ENCODE measurements at places on chromosomes 16 and 17. TPM values are rescaled to one million over a fixed set of nuclear protein-coding genes. Genes with fewer than 3 reads are reported as not detected.

DNA sequence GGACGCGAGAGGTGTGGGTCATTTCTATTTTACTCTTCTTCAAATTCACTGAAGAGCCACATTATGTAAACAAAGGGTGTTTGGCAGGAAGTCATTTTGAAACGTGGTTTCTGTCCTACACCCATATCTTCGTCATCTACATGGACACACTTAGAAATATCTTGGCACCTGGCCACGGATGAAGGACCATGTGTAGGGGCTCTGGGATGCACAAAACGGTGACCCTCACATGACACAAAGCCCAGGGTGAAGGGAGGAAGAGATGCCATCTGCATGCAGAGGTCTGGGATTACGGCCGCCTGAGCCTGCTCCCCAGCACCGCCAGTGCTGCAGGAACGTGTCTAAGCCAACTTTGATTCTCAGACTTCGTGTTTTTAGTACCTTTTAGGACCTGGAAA lies 130.2 kb upstream of the CHMP6 start:
- DNase-seq, result no peak

GRCh38 chr16:16175296-16175695 lies 48.0 kb downstream of the ABCC6 start:
- no peak for DNase-seq

DNA sequence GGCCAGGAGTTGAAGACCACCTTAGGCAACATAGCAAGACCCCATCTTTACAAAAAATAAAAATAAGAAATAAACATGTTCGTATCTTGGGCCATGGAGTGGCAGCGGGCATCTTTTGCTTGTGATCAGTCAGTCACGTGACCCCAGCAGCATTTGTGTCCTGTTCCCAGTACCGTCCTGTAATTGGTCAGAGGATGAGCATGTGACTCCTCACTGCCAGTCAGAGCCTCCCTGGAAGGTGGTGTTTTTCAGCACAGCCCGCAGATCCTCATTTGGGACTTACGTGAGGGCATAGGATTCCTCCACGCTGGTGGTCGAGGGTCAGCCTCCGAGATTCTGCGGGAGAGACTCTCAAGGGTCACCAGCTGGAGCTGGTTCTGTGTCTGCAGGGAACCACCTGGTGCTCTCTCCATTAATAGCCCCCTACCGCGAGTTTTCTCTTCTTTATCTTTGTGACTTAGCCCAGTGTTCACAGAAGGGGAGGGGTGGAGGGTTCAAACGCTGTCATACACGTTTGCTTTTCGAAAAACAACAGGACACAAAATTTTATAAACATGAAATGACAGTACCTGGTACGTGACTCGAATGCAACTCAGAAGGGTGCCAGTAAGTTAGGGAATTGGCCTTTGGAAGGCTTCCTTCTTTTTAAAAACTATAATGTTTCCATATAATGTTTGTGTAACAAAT lies 17.2 kb downstream of the MRC2 start:
- no peak for DNase-seq

DNA sequence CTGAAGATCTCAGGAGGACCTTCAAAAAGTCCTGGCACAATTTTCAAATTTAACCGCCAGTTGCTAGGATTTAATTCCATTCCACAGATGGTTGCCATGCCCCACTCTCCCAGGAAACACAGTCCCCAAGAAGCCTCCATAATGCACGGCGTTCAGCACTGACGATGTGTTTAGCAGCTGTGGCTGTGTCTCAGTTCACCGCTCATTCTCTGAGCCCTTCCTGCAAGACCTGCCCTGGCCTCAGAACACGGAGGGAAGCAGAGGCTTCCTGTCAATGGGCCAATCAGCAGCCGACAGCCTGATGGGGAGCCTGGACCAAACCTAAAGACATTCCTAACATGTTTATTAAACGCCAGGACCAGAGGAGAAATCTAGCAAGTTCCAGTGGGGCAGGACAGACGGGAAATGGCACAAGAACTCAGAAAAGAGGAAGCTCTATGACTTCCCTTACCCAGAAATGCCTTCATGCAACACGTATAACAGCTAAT lies 4.9 kb downstream of the MYLK3 start:
- DNase-seq, result no peak

DNA sequence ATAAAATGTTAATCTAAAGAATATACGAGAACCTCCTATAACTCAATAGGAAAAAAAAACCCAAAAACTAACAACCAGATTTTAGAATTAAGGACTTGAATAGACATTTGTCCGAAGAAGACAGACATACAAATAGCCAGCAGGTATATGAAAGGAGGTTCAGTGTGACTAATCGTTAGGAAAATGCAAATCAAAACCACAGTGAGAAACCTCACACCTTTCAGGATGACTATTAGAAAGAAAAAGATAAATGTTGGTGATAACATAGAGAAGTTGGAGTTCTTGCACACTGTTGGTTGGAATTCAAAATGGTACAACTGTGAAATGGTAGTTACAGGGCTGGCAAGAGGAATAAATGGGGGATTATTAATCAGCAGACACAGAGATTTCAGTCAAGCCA lies 339.0 kb downstream of the TMEM114 start:
- no peak for DNase-seq

The ABCA6 gene
- total RNA-seq, result 74.6 TPM

The PSMD7 gene
- 53.5 TPM for total RNA-seq

The ZSCAN10 gene
- not detected for total RNA-seq

GRCh38 chr16:53968454-53968853 lies 264.5 kb downstream of the FTO start:
- DNase-seq, result no peak

GRCh38 chr17:42748202-42748907 lies 3.5 kb upstream of the EZH1 start:
- no peak for DNase-seq

DNA sequence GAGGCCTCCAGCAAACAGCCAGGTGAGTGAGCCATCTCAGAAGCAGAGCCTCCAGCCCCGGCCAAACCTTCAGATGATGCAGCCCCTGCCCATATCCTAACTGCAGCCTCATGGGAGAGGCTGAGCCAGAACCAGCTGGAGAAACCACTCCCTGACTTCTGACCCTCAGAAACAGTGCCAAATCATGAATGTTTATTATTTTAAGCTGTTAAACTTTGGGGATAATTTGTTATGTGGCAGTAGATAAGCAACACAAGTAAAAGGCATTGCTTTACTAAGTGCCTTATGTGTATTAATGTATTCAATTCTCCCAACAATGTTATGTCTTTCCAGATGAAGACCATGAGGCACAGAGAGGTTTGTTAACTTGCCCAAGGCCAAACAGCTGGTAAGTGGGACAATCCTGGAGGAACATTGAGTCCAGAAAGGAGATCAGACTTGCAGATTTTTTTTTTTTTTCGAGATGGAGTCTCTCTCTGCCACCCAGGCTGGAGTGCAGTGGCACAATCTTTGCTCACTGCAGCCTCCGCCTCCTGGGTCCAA lies 59.6 kb downstream of the SOCS1 start:
- DNase-seq, result no peak

Measured in urinary bladder (tissue), 4 donors.